ENCODE measurements at places on chromosomes 16 and 17.

DNA sequence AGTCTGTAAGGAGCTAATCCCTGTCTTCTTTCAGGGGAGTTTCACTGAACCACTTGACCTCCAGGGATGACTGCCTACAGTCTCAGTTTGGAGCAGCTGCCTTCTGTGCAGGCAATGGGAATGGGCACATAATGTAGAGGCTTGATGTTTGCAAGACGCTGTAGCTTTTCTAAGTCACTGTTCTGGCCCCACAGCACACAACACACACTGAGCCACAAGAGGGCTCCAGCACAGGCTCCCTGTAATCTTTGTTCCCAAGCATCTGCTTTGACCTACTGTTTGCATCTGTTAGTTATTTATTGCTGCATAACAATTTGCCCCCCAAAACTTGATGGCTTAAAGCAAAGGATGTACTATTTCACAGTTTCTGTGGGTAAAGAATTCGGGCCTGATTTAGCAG is 419.0 kb upstream of the ASIC2 start:
- no peak for DNase-seq

- no peak for DNase-seq
Observed at GRCh38 chr17:79658811-79659207, 48.0 kb upstream of the RBFOX3 start.

- no peak for DNase-seq
Observed at GRCh38 chr16:52117171-52117570, 429.8 kb downstream of the TOX3 start.

DNA sequence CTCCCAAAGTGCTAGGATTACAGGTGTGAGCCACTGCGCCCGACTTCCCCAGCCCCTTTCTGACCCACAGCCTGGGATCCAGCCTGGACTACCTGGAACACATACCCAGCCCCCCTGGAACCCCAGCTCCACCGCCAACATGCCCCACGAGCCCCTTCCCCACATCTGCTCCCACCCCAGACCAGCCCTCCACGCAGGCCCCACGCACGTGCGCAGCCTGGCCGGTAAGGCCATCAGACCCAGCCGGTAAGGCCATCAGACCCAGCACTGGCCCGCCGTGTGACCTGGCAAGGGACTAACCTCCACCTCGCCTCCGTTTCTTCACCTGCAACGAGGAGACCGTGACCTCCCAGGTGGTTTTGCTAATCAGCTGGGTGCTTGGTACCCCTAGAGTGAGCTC is 46.5 kb downstream of the RPH3AL start:
- DNase-seq, result no peak

DNA sequence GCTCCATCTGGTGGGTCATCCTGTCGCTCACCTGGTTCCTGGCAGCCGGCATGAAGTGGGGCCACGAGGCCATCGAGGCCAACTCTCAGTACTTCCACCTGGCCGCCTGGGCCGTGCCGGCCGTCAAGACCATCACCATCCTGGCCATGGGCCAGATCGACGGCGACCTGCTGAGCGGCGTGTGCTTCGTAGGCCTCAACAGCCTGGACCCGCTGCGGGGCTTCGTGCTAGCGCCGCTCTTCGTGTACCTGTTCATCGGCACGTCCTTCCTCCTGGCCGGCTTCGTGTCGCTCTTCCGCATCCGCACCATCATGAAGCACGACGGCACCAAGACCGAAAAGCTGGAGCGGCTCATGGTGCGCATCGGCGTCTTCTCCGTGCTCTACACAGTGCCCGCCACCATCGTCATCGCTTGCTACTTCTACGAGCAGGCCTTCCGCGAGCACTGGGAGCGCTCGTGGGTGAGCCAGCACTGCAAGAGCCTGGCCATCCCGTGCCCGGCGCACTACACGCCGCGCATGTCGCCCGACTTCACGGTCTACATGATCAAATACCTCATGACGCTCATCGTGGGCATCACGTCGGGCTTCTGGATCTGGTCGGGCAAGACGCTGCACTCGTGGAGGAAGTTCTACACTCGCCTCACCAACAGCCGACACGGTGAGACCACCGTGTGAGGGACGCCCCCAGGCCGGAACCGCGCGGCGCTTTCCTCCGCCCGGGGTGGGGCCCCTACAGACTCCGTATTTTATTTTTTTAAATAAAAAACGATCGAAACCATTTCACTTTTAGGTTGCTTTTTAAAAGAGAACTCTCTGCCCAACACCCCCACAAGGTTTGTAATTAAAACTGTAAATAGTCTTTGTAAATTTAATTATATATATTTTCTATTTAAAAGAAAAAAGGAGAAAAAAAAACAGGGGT is 1.7 kb downstream of the FZD2 start:
- DNase-seq, result no peak

GRCh38 chr17:34728771-34729310 is 149.5 kb downstream of the TMEM132E start:
- no peak for DNase-seq

GRCh38 chr16:15972046-15972868 is 22.8 kb downstream of the ABCC1 start:
- no peak for DNase-seq

DNA sequence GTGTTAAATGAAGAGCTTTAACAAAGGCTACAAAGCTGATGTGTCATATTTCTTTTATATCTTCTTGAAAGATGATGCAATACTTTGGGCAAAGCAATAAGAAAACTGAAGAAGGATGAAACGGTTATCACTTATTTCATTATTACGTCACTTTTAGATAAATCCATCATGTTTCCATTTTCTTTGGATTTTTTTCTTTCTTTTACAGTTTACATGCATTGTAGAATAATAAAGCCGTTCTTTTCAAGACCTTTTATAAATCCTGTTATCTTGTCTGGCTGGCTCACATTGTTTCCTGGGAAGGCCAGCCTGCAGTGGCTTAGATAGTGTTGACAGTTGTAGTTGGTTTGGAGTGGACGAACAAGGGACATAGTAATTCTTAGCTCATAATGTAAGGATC is 28.9 kb downstream of the TANC2 start:
- DNase-seq, result no peak

DNA sequence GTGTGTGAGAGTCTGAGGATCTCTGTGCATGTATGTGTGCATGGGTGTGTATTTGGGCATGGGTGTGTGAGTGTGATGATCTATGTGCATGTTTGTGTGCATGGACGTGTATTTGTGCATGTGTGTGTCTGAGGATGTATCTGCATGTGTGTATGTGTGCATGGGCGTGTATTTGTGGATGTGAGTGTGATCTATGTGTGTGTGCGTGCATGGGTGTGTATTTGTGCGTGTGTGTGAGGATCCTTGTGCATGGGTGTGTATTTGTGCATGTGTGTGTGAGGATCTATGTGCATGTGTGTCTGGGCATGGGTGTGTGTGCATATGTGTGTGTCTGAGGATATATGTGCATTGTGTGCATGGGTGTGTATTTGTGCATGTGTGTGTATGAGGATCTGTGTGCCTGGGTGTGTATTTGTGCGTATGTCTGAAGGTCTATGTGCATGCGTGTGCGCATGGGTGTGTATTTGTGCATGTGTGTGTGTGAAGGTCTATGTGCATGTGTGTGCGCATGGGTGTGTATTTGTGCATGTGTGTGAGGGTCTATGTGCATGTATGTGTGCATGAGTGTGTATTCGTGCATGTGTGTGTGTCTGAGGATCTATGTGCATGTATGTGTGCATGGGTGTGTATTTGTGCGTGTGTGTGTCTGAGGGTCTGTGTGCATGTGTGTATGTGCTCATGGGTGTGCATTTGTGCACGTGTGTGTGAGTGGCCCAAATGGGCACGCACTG is 26.5 kb upstream of the ITGAX start:
- DNase-seq, result no peak

DNA sequence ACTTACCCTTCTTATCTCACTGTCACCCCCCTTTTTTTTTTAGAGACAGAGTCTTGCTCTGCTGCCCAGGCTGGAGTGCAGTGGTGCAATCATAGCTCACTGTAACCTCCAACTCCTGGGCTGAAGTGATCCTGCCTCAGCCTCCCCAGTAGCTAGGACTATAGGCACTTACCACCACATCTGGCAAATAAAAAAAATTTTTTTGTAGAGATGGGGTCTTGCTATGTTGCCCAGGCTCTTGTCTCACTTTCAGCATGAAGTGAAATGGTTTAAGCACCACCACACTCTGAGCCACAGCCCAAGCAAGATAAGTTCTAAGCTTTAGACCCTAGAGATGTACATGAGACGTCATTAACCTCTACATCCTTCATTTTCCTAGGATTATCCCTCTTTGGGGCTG is 34.5 kb upstream of the EFCAB13 start:
- no peak for DNase-seq

DNA sequence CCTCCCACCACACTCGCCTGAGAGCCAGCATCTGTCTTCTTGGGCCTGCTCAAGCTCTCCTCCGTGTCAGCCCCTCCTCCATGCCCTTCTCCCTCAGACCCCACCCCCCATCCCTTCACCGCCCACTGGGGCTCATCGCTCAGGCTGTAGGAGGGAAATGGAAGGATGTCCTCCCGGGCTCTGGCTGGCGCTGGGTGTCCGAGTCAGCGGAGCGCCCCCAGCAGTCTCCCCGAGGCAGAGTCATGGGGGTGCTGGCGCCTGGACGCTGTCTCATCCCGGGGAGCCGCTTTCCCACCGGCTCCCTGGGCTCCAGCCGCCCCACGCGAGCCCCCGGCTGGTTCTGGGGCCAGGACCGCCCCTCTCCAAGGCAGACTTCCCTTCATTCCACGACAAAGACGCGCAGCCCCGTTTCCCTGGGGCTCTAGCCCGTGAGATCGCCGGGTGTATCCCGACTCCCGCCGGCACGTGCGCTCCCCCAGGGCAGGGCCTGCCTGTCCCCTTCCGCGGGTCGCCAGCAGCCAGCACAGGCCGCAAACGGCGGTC is 428 bp upstream of the ANTKMT start:
- no peak for DNase-seq

DNA sequence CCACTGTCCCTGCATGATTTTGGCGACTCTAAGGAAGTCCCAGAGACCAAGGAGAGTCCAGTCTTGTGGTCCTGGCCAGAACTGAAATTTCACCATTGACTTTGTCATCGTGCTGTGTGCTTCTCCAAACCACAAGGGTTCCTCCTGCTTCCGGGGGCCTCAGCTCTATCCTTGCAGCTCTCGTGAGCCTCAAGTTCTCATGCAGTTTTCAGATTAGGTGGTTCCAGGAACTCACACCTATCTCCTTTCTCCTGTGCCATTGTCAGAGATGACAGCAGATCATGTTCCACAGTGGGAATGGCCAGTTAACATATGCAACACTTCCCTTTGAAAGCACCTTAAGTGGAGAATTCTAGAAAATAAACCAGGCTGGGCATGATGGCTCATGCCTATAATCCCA is 97.9 kb upstream of the CRHR1 start:
- no peak for DNase-seq

GRCh38 chr17:42201458-42201772 is 7.1 kb upstream of the GHDC start:
- no peak for DNase-seq

DNA sequence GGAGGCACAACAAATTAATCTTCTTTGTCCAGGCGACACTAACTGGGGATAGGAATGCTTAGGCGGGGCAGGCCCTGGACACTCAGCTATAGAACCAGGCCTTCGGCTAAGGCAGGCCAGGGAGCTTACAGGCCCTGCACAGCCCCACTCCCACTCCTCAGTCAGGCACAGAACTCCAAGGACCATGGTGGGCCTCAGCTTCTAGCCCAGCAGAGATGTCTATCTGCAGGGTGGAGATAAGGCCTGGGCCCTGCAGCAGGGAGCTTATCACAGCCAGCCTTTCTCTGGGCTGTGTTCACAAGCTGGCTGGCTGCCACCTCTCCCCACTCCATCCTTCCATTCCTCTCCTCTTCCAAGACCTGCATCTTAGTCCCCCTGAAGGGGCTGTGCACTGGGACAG is 68.1 kb downstream of the TMEM132E start:
- no peak for DNase-seq

- DNase-seq, result no peak
Observed at GRCh38 chr17:82477934-82478333, 19.4 kb downstream of the NARF start.

DNA sequence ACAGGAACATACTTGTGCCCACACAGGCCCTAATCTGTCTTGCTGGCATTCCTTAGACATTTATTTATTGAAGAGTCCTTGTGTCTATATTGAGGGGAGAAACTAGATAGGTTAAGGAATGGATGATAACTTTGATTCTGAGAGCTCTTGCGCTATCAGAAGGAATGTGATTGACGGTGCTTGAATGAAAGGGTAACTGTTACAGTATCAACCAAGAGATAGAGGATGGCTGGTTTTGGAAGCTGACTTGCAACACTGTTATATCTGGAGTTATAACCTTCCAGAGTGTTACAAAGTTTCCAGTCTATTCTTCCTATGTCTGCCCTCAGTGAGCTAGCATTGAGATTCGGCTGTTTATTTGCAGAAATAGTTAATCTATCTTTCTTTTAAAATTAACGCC is 36.5 kb downstream of the PRKCA start:
- DNase-seq, result no peak

- DNase-seq, result no peak
Observed at GRCh38 chr16:10920726-10921427, 21.4 kb downstream of the DEXI start.

DNA sequence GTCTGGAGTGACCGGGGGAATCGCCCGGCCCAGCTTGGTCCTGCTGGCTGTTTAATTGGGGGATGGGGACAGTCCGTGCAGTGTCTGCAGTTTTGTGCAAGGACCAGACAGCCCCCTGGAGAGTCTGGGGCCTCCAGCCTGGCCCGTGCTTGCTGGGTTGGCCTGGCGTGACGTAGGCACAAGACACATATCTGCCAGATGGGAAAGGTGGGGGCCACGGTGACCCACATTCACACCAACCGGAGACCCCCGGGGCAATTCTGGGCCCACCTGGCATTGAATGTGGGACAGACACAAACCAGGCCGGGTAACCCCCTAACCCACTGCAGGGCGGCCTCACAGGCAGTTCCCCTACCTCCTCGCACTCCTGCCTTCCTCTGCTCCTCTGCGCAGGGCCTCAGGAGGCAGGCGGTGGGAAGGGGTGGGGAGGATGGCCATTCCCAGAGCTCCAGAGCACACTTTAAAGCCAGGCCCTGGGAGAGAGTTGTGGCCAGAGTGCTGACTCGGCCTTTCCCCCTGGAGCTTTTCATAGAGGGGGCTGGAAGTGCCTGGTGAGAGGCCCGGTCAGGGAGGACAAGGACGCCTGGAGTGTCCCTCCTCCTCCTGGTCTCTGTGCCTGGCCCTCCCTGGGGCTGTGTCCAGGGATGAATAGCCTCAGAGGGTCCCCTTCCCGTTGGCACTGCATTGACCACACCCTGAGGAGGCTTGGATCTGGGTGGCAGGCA is 1.5 kb downstream of the MRC2 start:
- no peak for DNase-seq

- DNase-seq, result no peak
Observed at GRCh38 chr16:72859581-72859980, 188.3 kb downstream of the ZFHX3 start.

DNA sequence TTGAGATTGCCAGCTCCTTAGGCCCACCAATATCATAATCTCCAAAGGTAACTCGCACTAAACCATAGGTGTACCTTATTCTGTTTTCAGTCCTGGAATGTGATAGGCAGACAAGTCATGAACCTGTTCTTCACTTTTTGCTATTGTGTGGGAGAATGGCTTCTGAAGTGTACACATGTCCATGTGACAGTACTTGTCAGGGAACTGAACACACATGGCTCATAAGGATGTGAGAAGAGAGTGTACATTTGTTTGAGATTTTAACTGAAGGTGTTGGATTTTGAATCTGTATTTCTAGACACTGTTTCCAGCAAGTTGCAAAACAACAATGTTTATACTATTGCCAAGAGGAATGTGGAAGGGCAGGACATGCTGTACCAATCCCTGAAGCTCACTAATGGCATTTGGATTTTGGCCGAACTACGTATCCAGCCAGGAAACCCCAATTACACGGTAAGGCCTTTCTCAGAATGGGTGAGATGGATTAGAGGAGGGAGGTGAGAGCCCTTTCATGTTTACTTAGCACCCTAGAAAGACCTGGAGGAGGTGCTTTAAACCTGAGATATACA is 14.5 kb upstream of the RASL10B start:
- DNase-seq, result no peak

- no peak for DNase-seq
Observed at GRCh38 chr17:20235747-20236146, 226.6 kb downstream of the SPECC1 start.
